ENCODE measurements at places on chromosomes 2 and 18.

DNA sequence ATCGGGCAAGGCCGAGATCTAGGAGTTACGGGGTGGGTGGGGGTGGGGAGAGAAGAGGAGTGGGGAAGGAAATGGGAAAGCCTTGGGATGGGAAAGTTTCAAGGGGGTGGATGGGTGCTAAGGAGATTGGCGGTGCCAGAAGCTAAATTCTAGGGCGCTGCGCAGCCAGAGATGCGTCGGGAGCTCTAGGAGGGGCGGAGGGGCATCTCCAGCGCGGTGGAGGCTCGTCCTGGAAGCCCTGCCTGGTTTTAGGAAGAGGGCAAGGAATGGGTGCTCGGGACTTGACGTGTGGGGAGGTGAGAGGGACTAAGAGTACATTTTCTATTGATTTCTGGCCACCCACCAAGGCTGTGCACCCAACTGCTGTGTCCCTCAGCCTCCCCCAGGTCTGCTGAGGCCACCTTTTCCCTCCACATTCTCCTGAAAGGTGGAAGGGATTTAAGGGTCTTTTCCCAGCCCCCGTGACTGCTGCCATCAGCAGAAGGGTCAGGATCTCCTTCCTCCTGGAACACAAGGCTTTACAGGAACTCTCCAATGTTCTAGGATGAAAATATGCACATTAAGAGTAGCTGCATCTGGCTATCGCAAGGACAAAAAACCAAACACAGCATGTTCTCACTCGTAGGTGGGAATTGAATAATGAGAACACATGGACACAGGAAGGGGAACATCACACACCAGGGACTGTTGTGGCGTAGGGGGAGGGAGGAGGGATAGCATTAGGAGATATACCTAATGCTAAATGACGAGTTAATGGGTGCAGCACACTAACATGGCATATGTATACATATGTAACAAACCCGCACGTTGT lies 1.4 kb downstream of the C2orf72 start:
- no peak for DNase-seq

DNA sequence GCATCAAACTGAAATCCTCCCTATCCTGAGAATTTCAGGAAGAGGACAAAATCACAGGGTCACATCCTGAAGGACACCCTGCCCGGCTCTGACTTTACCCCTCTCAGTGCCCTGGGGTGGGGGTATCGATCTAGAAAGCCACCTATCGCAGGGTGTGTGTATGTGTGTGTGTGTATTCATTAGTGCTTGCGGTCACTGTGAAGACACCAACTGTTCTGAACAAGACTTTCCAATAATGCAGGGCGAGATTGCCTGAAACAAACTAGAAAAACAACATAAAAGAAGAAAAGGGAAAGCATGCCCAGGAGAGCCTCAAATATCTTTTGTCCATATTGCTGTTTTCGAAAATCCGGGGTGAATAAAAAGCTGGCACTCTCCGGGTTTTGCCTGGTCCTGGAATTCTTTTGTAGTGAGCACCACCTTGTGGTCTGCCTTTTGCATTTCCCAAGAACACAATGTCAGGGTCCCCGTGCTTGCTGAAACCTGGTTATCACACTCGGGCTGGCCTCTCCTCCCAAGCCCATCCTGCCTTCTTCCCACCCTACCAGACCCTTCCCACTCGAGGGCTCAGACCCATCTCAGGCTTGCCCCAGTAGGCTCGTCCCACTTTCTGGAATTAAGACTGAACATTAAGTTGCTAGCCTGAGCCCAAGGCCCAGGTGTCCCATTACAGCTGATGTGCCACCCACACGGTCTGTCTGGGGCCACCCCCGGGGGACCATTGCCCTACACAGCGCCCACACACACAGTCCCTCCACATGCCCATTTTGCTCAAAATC lies 25.0 kb upstream of the COPS8 start:
- peak; percentile 54 for DNase-seq

GRCh38 chr2:7288484-7288883 lies 371.3 kb downstream of the RNF144A start:
- no peak for DNase-seq

GRCh38 chr2:216643986-216644659 lies 10.9 kb downstream of the IGFBP2 start:
- DNase-seq = peak; percentile 50

Measured in fibroblast of gingiva (primary cell).